ENCODE measurements at places on chromosomes 2 and 18.

DNA sequence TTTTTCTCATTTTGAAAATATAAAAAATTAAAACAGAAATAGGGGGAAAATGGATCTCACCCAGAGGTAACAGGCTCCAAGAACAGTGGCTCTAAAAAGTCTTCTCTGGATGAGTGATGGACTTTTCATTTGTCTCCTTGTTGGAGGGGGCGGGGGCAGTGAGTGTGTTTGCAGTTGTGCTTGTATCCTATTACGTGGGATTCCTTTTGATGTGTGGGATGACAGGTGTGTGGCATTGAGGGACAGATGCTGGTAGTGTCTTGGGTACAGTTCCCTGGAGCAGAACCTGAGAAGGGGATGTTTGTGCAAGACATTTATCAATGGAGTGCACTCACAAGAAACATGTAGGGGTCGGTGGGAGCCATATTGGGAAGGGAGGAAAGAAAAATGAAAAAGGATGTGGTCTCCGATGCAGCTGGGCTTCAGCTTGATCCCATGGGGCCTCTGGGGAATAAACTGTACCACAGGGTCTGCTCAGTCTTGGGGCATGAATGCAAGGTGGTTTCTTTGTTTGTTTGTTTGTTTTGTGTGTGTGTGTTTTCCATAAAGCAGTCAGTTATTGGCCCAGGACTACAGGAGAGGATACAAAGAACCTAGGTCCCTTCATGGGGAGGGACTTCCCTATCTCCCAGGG lies 120.0 kb upstream of the SLC35G4 start:
- no peak overlapping the region for H3K27ac ChIP-seq
- H3K36me3 ChIP-seq = no peaks in the 10 kb centered on the region
- no peaks in the 10 kb centered on the region for H3K4me1 ChIP-seq
- no peak for ATAC-seq
- H3K27me3 ChIP-seq = no peaks in the 10 kb centered on the region
- H3K4me3 ChIP-seq = no peak overlapping the region

- no peak overlapping the region for H3K4me3 ChIP-seq
- H3K4me1 ChIP-seq = no peaks in the 10 kb centered on the region
- H3K36me3 ChIP-seq = no peaks in the 10 kb centered on the region
- ATAC-seq = no peak
- H3K27ac ChIP-seq = no peak overlapping the region
- H3K27me3 ChIP-seq = peaks cover 38% of the 10 kb centered on the region
These were observed 66.6 kb upstream of the SNTG2 start for GRCh38 chr2:883803-884748.

DNA sequence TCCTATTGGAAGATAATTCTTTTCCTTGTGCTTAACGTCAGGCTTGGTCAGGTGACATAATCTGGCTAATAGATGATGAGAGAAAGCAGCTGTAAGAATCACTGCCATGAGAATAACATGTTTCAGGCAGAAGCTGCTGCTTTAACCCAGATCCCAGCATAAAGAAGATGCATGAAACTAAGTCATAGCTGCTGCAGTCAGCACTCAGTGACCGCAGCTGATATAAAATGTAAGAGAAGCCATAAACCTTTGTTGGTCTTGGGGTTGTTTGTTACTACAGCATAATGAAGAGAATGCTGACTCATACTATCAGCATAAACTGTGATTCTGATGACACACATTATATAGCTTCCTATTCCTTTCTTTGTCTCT lies 274.3 kb upstream of the TRIB2 start:
- H3K27ac ChIP-seq = peak overlapping the region; percentile 23
- H3K36me3 ChIP-seq = no peaks in the 10 kb centered on the region
- no peak for ATAC-seq
- no peak overlapping the region for H3K4me3 ChIP-seq
- peaks cover 6% of the 10 kb centered on the region for H3K4me1 ChIP-seq
- no peaks in the 10 kb centered on the region for H3K27me3 ChIP-seq

- ATAC-seq = peak; percentile 87
- H3K27ac ChIP-seq = peak overlapping the region; percentile 81
- H3K4me3 ChIP-seq = peak overlapping the region; percentile 1
These were observed 38.7 kb downstream of the INPP4A start for GRCh38 chr2:98483257-98483861.

DNA sequence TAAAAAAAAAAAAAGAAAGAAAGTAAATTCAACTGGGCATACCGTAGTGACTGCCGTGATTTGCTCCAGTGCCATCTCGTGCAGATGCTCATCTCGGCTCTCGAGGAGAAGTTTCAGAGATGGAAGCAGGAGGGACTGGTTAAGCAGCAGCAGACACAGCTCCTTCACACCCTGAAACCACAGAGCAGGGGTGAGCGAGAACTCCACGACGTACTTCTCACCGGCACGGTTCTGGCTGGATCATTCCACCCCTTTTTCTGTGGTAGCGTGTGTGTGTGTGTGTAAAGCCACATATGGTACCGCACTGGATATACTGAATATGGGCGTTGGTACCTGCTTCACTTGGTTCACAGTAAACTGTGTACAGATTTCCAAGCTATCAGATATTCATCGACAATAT lies 382.2 kb downstream of the NBAS start:
- H3K27ac ChIP-seq = no peak overlapping the region
- H3K27me3 ChIP-seq = no peaks in the 10 kb centered on the region

DNA sequence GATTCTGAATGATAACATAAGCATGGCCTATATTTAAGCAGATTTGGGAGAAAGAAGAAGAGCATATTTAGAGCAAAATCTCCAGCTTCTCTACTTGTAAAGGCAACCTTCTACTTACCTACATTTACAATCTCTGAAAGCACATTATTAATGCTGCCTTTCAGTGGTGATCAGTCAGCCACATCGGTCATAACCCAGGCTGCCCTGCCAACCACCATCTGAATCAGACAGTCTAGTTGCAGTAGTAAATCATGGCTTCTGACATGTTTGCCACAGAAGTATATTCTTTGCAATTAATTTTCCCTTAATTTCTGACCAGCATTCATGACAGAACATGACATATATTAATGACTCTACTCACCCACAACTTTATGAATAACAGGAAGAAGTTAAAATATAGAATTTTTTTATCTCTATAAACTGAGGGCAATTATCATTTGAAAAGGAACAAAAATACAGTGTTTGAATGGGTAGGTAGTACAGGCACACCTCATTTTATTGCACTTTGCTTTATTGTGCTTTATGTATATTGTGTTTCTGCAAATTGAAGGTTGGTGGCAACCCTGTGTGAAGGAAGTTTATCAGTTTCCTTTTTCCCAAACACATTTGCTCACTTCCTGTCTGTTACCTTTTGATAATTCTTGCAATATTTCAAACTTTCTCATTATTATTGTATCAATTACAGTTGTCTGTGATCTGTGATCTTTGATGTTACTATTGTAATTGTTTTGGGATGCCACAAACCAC lies 531.6 kb upstream of the CHAC2 start:
- H3K4me3 ChIP-seq = no peak overlapping the region
- H3K27me3 ChIP-seq = no peaks in the 10 kb centered on the region
- no peak overlapping the region for H3K27ac ChIP-seq
- H3K36me3 ChIP-seq = no peaks in the 10 kb centered on the region
- ATAC-seq = no peak

DNA sequence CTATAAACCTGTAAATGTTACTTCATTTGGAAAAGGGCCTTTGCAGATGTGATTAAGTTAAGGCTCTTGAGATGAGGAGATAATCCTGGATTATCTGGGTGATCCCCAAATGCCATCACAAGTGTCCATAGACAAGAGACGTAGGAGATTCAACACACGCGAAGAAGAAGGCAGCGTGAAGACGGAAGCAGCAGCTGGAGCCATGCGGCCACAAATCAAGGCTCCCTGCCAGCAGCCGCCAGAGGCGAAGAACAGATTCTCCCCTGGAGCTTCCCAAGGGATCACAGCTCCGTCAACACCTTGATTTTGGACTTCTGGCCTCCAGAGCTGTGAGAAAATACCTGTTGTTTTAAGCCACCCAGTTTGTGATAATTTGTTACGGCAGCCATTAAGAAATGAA lies 11.0 kb upstream of the VAPA start:
- no peaks in the 10 kb centered on the region for H3K36me3 ChIP-seq
- no peaks in the 10 kb centered on the region for H3K4me1 ChIP-seq
- peaks cover 7% of the 10 kb centered on the region for H3K27me3 ChIP-seq
- H3K4me3 ChIP-seq = no peak overlapping the region
- H3K27ac ChIP-seq = no peak overlapping the region
- ATAC-seq = no peak

DNA sequence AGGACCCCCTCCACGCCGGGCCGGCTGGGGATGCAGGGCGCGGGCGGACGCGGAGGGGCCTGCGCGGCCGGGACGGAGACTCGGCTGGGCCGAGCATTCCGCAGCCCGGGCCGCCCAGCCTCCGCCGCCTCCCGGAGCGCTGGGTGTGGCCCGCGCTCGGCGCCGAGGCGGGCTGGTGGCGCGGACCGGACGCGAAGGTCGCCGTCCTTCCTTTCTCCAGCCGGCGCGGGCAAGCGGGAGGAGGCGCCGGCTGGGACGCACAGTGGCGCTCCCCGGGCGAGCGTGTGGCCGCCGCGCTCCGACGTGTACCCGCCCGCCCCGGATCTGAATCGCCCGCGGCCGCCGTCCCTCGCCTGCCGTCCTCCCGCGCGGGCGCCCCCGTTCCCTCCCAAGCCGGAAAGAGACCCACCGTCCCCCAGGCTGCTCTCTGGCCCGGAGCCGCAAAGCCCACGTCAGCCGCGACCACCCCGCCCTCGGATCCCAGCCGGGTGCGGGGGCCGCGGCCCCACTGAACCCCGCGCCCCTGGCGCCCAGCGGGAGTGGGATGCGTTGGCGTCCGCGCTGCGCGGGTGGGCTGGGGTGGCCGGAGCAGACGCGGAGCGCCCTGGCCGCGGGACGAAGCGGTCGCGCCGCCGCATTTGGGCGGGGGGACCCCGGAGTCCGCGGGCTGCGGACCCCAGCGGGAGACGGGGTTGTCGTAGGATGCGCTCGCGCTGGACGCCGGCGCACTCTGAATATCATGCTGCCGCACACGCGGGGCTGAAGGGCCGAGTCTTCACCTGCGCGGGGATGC lies 634 bp downstream of the SPATS2L start:
- H3K27me3 ChIP-seq = peaks cover 48% of the 10 kb centered on the region
- ATAC-seq = peak; percentile 56
- H3K36me3 ChIP-seq = no peaks in the 10 kb centered on the region

GRCh38 chr2:5453220-5454050 lies 238.7 kb upstream of the SOX11 start:
- no peak overlapping the region for H3K4me3 ChIP-seq
- no peaks in the 10 kb centered on the region for H3K4me1 ChIP-seq
- no peaks in the 10 kb centered on the region for H3K27me3 ChIP-seq
- no peak overlapping the region for H3K27ac ChIP-seq

- no peaks in the 10 kb centered on the region for H3K4me1 ChIP-seq
- no peak for ATAC-seq
- H3K27me3 ChIP-seq = no peaks in the 10 kb centered on the region
- no peak overlapping the region for H3K27ac ChIP-seq
- H3K36me3 ChIP-seq = no peaks in the 10 kb centered on the region
These were observed 40.5 kb downstream of the CCDC85A start for GRCh38 chr2:56224316-56224715.

- H3K27ac ChIP-seq = no peak overlapping the region
- no peak overlapping the region for H3K4me3 ChIP-seq
- ATAC-seq = peak; percentile 31
- no peaks in the 10 kb centered on the region for H3K4me1 ChIP-seq
These were observed 53.3 kb upstream of the NFU1 start for GRCh38 chr2:69490486-69490885.

DNA sequence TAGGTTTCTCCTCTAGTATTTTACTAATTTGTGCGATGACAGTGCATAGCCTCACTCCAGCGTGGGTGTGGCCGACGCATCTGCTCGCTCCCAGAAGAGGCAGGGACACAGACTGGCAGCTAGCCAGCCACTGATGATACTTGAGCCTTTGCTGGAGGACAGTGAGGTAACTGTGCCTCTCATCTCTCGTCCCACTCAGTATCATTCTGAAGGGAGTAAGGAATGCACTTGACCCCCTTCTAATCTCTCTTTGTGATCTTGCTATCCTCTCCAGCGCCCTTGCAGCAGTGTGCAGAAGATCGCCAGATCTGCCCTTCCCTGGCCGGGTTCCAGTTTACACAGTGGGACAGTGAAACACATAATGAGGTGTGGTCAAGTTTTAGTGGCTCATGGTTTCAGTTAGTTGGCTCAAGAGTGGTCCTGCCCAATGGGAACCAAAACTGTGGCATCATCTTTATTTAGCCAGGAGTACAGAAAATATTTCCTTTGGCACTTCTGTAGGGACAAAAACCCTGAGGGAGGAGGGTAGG lies 17.5 kb downstream of the NCAPH start:
- H3K4me3 ChIP-seq = no peak overlapping the region
- no peak overlapping the region for H3K27ac ChIP-seq
- H3K36me3 ChIP-seq = no peaks in the 10 kb centered on the region
- no peak for ATAC-seq
- H3K27me3 ChIP-seq = no peaks in the 10 kb centered on the region

DNA sequence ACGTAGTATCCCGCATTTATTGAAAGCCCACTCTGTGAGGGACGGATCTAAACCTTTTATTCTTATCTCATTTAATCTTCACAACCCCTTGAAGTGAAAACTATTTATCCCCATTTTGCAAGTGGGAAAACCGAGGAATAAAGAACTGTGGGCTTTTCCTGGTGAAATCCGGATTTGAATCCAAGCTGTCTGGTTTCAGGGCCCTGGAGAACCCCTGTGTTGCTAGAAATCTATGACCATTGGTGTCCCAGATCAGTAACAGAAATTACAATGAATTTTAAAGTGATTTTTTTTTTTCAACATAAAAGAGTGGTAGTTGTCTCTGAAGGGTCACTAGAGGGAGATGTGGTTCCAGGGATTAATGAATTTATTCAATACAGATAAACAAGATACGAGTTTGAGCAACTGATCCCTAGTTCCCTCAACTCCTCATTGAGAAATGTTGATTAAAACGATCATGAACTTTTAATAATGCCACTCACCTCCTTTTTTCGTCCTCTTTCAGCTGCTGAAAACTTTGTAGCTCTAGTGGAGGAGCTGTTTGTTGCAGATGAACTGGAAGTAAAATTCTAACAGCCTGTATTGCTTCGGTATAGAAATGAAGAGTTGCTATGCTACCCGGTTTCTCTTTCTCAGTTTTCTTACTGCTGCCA lies 940 bp downstream of the XRCC5 start:
- no peak for ATAC-seq
- peaks cover 44% of the 10 kb centered on the region for H3K36me3 ChIP-seq
- peaks cover 39% of the 10 kb centered on the region for H3K4me1 ChIP-seq
- H3K4me3 ChIP-seq = peak overlapping the region; percentile 99

GRCh38 chr2:64666810-64667438 lies 13.2 kb upstream of the SERTAD2 start:
- H3K4me1 ChIP-seq = peaks cover 40% of the 10 kb centered on the region
- peaks cover 13% of the 10 kb centered on the region for H3K36me3 ChIP-seq
- H3K4me3 ChIP-seq = peak overlapping the region; percentile 50
- no peaks in the 10 kb centered on the region for H3K27me3 ChIP-seq
- peak; percentile 82 for ATAC-seq

DNA sequence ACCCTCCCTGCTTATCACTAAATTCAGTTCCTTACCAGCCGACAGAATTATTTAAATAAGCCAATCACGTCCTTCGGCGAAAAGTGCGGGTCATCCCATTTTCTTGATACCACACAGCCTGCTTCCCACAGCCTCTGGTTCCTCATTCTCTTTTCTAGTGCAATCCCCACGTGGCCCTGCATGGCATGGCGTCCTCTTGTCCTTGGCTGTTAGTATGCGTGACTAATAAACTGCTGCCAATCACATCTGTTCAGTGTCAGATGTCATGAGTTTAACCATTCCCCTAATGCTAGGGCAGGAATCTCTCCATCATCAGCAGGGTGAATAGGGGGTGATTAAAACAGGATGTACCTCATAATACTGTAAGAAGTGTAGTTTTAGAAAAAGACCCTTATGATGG lies 62.8 kb upstream of the TSPYL6 start:
- H3K4me3 ChIP-seq = no peak overlapping the region
- no peak overlapping the region for H3K27ac ChIP-seq
- H3K27me3 ChIP-seq = no peaks in the 10 kb centered on the region
- no peaks in the 10 kb centered on the region for H3K36me3 ChIP-seq
- ATAC-seq = no peak

Data from stimulated activated memory B cell treated with anti-CD40 and anti-IgM and Interleukin-4, amounts not matched to agents 10 μg/mL and 1 μg/mL and 100 μg/mL, for 72 hours (primary cell).